ENCODE measurements at places on chromosomes 5 and 9.
A peak's percentile ranks its signal among the peaks of the same experiment; 100 is the strongest.

DNA sequence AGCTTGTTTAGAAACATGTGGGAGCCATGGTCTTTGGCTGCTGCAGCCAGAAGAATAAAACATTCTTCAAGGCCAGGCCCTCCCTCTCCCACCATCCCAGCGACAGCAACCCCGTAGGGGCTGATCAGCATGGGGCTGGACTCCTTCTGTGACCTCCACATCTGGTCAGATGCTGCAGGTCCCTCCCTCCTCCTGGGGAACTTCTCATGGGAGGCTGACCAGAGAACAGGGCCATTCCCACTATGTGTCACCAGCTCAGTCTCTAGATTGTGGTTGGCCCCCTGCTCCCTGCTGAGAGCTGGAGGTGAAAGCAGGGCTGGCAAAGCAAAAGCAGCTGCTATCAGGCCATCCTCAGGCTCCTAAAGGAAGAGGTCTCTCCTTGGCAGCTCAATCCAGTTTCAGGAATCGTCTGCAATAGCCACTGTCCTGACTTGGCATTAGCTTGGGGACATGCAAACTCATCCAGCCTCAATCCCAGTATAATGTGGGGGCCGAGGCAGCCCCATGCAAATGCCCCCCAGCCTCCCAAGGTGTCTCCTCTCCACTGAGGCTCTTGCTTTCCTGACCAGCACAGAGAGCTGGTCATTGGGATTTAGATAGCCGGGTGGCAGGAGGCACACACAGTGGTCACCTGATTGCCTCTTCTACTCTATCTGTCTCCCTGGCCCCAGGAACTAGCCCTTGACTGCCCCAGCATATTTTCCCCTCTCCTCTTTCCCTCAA is 81.5 kb downstream of the NRG2 start:
- DNase-seq: no peak

GRCh38 chr5:143592648-143593047 is 189.2 kb upstream of the NR3C1 start:
- peak; percentile 15 for DNase-seq

GRCh38 chr9:96619124-96619465 is 548 bp downstream of the CDC14B start:
- no peak for DNase-seq

DNA sequence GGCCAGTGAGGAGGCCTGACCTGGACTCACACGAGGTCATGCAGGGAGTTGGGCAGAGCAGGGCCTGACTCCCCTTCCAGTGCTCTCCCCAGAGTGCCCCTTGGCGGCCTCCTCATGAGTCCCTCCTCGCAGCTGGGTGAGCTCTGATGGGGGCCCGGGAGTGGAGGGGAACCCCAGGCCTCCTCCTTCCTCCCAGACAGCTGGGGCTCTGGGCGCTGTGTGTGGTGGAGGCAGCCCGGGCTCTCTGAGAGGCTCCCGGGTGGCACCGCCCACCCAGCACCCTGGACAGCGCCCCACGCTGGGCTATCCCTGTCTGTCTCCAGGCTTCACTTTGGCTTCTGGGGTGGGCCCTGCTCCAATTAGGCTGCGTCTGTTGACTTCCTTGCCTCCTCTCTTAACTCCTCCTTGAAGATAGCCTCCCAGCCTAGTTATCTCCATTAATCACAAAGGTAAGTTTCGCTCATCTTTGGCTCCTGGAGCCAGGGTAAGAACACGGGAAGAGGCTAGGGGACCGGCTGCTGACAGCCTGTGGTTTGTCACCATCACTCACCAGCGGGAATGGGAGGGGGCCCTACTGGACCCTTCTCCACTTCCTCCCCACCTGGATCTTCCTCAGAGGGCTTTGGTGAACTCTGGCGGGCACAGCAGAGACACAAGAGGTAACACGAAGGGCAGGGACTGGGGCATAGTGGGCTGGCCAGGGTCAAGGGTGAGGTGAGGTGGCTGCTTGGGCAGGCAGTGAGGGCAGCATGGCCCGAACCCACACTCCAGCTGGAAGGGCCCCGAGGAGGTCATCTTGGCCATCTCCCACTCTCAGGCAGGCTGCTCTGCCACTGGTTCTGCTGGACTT is 13.1 kb downstream of the PSD2 start:
- no peak for DNase-seq

- DNase-seq: no peak
Observed at GRCh38 chr5:52842111-52842510, 54.4 kb downstream of the ITGA1 start.

DNA sequence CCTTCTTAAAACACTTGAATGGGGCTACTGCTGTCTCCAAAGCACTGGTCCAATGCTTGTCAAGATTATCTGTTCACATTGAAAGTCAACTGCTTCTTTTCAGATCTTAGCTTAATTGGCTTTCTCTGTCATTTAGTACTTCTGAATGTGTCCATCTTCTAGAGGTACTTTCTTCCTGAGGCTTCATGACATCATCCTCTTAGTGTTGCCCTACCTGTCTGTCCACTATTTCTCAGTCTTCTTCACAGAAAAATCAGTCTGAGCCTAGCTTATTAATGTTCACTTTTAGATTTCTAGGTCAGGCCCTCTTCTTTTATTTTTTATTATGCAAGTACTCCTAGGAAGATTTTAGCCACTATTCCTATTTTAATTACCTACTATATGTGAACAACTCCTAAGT is 899.9 kb downstream of the DTWD2 start:
- no peak for DNase-seq

GRCh38 chr5:157540124-157540523 is 35.5 kb downstream of the ADAM19 start:
- DNase-seq: no peak
